ENCODE measurements at places on chromosomes 16 and 17. TPM values are rescaled to one million over a fixed set of nuclear protein-coding genes. Genes with fewer than 3 reads are reported as not detected.

DNA sequence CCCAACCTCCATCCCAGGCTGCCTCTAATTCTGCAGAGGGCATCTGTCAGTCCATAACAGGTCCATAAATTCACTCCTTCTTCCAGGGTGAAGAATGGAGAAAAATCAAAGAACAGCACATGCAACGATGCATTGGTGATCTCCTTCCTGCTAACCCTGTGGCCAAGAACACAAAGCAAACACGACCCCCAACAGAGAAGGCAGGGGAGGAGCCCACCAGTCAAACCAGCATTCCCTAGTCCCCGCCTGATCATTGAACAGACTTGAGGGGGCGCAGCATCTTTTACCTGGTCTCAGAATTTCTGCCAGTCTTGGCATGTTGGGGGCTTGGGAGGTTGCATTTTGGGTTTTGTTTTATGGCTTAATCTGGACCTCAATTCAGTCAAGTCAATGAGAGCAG lies 476.0 kb downstream of the SLC39A11 start:
- no peaks in the 10 kb centered on the region for H3K36me3 ChIP-seq
- H3K27ac ChIP-seq, result no peak overlapping the region
- H3K4me1 ChIP-seq, result peaks cover 21% of the 10 kb centered on the region

DNA sequence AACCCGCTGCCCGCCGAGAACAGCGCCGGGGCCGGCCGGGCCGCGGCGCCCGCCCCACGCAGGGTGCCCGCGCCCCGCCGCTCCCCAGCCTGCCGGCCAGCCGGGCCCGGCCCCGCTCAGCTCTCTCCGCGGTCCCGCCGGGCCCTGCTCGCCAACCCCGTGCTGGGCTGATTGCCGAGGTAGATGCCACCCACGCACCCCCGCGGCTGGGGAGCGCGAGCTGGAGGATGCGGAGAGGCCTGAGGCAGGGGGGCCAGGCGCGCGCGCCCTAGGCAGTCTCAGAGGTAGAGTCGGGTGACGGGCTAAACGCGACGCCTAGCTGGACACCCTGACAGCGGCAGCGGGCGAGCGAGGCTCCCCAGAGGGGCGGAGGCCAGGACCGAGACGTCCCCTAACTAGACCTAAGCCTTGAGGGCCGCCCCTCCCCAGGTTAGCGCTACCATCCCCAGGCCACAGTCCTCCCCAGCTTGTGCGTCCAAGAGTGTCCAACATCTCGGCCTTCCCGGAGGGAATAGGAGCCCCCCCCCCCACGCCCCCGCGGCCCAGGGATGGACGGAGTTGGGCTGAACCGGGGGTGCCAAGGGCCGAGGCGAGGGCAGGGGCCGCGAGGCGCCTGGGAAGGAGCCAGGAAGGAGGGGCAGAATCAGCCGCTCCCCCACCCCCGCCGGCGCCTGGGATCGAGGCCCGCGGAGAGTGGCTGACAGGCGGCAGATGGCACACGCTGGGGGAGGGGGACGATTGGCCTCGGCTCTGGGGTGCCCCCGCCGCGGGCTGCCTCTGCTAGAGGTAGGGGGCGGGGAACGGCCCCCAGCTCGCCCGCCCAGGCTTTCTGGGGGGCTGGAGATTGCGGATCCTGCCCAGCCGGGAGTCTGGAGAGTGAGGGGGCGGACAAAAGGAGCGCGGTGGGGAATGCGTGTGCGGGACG lies 2.5 kb upstream of the ZNF423 start:
- peaks cover 15% of the 10 kb centered on the region for H3K4me1 ChIP-seq
- DNase-seq, result peak; percentile 59

DNA sequence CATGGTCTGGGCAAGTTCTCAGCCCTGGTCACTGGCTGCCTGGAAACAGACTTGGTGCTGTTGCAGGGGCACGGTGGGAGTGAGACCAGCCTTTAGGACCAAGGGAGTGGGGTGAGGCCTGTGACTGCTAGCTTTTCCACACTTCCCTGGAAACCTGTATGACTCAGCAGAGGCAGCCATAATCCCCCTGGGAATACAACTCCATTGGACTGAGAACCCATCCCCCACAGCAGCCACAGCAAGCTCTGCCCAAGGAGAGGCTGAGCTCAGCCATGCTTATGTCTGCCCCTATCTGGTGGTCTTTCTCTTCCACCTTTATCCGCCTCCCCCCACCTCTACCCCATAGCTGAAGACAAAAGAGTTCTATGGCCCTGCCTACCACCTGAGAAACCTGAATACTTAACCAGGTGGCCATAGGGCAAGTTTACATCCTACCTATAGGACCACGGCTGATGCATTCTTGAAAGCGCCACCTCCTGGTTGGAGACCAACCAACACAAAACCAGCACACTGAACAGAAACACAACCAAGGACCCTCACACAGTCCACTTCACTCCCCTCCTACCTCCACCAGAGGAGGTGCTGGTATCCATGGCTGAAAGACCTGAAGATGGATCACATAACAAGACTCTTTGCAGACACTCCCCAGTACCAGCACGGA lies 816.2 kb upstream of the SOX9 start:
- no peaks in the 10 kb centered on the region for H3K4me1 ChIP-seq
- no peak overlapping the region for H3K27ac ChIP-seq
- H3K4me3 ChIP-seq, result no peak overlapping the region
- no peaks in the 10 kb centered on the region for H3K36me3 ChIP-seq

USH1G gene
- not detected for total RNA-seq

GRCh38 chr17:65228734-65229620 lies 91.8 kb downstream of the RGS9 start:
- H3K4me1 ChIP-seq, result peaks cover 39% of the 10 kb centered on the region
- H3K4me3 ChIP-seq, result peak overlapping the region; percentile 38
- peak overlapping the region; percentile 93 for H3K27ac ChIP-seq
- H3K36me3 ChIP-seq, result no peaks in the 10 kb centered on the region

GRCh38 chr16:30444231-30445148 lies 1.2 kb downstream of the SEPHS2 start:
- H3K4me3 ChIP-seq, result peak overlapping the region; percentile 90
- H3K4me1 ChIP-seq, result peaks cover 31% of the 10 kb centered on the region
- H3K27ac ChIP-seq, result peak overlapping the region; percentile 74
- no peaks in the 10 kb centered on the region for H3K27me3 ChIP-seq
- no peak for DNase-seq

GRCh38 chr16:77780378-77780837 lies 8.0 kb upstream of the VAT1L start:
- no peaks in the 10 kb centered on the region for H3K4me1 ChIP-seq
- peaks cover under 1% of the 10 kb centered on the region for H3K27me3 ChIP-seq
- no peaks in the 10 kb centered on the region for H3K36me3 ChIP-seq
- no peak overlapping the region for H3K4me3 ChIP-seq
- no peak overlapping the region for H3K27ac ChIP-seq
- DNase-seq, result no peak

DNA sequence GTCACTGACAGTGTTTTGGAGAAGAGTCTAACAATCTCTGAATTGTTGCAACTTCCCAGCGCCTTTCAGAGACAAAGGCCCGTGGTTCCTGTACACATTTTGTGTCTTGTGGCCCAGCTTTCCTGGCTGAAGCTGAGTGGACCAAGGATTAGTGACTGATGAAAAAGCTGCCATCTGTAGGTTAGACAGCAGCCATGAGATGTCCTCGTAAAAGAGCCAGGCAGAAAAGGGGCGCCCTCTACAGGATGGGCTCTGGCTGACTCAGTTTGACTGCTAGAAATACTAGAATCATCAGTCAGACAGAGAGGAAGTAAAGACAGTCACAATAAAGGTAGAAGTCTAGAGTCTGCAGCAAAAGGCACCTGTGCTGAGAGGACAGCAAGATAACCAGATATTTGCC lies 26.5 kb upstream of the NF1 start:
- H3K27me3 ChIP-seq, result no peaks in the 10 kb centered on the region
- DNase-seq, result peak; percentile 79
- no peak overlapping the region for H3K4me3 ChIP-seq
- H3K4me1 ChIP-seq, result no peaks in the 10 kb centered on the region

DNA sequence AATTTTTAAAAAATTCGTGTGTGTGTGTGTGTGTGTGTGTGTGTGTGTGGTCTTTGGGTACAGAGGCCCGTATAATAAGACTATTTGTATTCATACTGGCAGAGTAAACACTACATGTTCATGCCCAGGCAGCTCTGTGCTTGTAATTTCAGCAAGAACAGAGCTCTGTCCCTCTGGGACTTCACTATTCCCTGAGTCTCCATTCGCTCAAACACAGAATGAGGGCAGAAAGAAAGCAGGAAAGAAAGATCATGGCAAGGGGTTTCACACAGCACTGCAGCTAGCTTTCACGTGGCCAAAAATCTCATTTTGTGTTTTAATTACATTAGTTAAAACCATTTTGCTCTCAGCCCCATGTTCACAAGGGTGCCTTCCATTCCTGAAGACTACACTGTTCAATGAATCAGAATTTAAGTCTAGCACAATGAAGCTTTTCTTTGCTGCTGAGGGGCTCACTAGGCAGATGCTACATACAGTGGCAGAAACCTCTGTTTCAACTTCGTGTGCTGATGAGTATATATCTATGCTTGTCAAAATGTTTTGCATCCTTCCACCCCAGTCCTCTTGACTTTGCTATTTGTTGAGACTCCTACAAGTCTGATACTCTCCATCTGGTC lies 198.4 kb upstream of the C17orf78 start:
- DNase-seq, result no peak
- H3K27me3 ChIP-seq, result no peaks in the 10 kb centered on the region
- H3K4me1 ChIP-seq, result no peaks in the 10 kb centered on the region
- no peak overlapping the region for H3K27ac ChIP-seq
- peaks cover 41% of the 10 kb centered on the region for H3K36me3 ChIP-seq
